ENCODE measurements at places on chromosomes 3 and 15.

DNA sequence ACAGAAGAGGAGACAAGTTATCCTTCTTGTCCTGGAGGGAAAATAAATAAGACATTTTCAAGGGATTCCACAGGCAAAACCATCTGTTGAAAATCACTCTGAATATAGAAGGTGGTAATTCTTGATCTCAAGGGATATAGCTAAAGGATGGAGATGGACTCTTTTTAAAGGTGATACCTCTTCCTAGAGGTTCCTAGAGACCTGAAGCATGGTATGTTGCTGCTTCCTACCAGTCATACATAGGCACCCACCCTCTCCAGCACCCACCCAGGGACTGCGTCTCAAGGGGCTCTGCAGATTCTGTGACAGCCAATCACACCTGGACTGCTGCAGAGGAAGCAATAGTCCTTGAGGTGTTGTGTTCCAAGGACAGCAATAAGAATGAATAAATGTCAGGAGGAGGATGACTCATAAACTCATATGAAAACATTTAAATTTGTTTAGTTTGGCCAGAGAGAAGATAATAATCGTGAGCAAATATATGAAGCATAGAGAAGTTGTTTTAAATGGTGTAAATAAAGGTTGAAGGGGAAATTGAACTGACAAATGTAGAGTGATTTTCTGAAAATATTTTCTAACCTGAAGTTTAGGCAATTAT is 741.6 kb upstream of the CBLB start:
- no peak for DNase-seq

GRCh38 chr3:184593220-184593927 is 31.8 kb downstream of the EPHB3 start:
- no peak for DNase-seq

GRCh38 chr3:78900426-78900825 is 867.4 kb downstream of the ROBO1 start:
- no peak for DNase-seq

DNA sequence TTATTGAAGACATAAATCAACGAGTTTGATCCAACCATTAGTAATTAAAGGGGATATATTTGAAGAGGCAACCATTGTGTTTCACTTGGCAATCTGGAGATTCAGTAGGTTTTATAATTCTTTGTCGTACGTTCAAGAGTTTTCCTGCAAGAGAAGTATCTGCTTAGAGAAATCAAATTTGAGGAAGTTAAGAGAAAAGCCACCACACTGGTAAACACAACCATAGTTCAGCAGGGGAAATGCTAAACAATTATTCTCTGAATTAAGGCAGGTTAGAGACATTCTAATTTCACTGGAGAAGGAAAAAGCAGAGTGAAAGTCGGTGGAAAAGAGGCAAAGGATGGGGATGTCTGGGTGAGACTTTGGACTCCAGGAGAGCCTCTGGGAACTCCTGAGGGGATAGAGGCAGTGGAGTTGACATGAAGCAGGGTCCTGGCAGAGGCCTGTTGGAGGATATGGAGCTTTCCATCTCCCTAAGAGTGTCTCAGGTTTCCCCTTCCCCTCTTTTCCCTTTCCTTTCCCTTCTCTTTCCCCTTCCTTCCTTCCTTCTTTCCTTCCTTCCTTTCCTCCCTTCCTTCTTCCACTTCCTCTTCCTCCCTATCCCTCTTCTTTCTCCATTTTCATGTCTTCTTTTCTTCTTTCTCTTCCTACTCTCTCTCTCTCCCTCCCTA is 26.5 kb downstream of the SPINK8 start:
- no peak for DNase-seq

GRCh38 chr3:138297059-138297607 is 32.5 kb downstream of the NME9 start:
- DNase-seq = no peak

DNA sequence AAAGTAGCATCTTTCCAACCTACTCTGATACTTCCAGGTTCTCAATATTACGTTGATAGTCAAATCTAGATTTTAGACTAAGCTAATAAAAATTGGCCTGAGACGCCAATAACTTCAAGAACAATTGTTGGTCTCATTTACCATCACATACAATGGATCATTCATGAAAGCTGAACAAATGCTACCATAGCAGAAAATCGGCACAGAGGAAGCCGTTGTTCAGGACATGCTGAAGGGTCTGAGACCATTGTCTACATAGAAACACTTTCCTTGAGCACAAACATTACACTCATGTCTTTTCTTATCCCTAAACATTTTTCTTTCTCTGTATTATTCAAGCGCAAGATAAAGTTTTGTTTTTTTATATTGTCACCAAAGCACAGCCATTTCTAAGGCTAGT is 37.2 kb upstream of the FHIT start:
- no peak for DNase-seq

Data from AG08395 (cell line).